ENCODE measurements at places on chromosomes 6 and 20.

DNA sequence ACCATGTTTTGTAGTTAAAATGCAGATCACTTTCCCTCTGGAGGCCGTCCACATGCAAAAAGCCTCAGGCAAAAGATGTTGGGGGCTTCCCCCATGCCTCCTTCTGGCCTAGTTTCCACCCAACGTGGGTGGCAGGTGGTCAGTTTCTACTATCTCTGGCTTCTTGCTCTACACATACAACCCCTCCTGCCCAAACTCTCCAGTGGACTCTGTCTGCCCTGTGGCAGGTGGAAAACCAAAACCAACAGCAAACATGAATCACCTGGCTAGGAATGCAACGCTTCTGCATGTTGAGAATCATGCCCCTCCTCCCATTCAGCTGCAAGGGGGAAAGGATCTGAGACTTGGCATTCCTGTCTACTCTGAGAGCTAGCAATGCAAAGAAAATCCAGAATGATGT lies 94.8 kb downstream of the MBOAT1 start:
- no peak for DNase-seq

DNA sequence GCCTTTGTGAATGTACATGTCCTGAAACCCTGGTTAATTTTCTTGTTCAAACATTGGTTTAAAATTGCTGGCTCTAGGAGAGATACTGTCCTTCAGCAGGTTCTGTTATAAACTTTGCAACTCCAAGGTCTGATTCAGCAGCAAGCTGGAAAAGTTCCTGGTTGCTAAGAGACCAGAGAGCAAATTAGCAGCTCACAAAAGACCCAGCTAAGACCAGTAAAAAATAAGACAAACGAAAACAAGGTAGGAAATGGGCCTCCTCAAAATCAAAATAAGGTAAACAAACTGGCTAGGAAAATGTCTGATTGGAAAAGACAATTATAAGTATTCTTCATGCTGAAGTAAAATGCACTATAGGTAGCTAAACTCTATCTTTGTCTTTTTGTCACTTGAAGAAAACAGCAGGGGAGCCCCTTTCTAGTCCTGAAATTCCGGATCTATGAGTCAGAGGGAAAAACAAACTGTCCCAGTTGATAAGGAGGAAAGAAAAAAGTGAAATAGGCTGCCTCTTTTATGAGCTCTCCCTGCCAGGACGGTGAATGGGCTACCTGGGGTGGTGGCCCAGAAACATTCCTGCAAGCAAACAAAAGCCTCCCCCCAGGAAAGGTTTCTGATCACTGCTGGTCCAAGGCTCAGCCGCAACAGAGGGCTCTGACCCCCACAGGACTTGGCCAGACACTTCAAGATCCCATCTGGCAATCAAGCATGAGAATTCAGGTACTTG lies 41.6 kb downstream of the UNC5CL start:
- no peak for DNase-seq

DNA sequence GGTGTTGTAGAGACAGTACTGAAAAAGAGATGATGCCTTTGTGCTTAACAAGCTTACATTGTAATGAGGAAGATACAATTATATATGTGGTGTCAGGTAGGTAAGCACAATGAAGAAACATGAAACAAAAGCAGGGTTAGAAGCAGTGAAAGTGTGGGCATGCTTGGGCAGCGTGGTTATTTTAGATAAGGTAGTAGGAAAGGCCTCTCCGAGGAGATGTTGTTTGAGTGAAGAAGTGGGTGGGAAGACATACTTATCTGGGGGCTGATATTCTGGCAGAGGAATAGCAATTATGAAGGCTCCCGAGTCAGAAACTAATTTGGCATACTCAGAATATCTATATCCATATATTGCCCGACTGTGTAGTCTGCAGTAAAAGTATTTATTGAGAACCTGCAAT lies 4.7 kb downstream of the CDKAL1 start:
- no peak for DNase-seq

GRCh38 chr6:111798281-111798725 lies 74.9 kb downstream of the FYN start:
- no peak for DNase-seq

DNA sequence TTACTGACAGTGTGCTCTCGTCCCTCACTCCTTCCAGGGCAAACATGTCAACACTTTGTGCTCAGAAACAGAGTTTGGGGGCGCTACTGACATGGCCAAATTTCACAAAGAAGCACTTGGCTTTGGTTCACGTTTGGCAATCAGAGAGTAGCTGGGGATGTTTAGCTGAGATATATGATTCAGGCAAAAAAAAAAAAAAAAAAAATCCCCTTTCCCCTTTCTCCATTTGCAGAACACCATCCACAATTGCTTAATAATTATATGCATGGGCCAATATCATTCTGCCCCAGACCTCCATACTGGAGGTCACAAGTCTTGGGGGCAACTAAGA lies 128.4 kb upstream of the ADGRF1 start:
- no peak for DNase-seq

GRCh38 chr20:53937339-53937741 lies 133.1 kb downstream of the BCAS1 start:
- no peak for DNase-seq

- DNase-seq: no peak
Measured at GRCh38 chr6:136077834-136078576, 172.1 kb downstream of the MTFR2 start.
